ENCODE measurements at places on chromosomes 4 and X.

- no peak for DNase-seq
Measured at GRCh38 chrX:72307646-72308051, 1.9 kb upstream of the CITED1 start.

GRCh38 chr4:36043901-36044300 is 200.4 kb downstream of the ARAP2 start:
- no peak for DNase-seq

DNA sequence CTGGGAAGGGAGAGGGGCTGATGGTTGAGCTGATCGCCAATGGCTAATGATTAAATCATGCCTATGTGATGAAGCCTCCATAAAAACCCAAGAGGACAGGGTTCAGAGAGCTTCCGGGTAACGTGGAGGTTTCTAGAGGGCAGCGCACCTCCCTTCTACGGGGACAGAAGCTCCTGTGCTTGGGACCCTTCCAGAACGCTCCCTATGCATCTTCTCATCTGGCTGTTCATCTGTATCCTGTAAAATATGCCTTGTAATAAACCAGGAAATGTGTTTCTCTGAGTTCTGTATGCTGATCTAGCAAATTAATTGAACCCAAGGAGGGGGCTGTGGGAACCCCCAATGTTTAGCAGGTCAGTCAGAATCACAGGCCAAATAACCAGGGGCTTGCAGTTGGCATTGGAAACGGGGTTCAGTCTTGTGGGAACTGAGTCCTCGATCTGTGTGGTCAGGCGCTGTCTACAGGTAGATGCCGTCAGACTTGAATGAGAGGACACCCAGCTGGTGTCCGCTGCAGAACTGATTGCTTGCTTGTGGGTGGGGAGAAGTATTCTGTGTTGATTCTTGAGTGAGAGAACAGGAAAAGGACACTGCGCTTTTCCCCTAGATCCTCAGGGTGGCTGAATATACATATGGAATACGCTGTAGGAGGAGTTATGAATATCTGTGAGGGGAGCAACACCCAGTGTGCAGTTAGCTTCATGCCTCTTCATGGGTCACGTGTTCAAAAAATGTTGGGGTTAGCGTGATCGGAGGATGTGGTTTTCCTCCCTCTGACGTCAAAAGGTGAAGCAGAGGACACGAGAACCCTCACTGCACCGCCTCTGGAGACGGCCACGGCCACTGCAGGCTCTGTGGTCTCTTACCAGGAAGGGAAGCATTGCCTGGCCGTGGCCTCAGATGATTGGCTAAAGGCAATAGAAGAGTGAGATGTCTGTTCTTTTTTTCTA is 29.2 kb downstream of the HTT-AS start:
- no peak for DNase-seq

- DNase-seq, result no peak
Measured at GRCh38 chr4:76943129-76943620, 6.4 kb upstream of the SEPTIN11 start.

DNA sequence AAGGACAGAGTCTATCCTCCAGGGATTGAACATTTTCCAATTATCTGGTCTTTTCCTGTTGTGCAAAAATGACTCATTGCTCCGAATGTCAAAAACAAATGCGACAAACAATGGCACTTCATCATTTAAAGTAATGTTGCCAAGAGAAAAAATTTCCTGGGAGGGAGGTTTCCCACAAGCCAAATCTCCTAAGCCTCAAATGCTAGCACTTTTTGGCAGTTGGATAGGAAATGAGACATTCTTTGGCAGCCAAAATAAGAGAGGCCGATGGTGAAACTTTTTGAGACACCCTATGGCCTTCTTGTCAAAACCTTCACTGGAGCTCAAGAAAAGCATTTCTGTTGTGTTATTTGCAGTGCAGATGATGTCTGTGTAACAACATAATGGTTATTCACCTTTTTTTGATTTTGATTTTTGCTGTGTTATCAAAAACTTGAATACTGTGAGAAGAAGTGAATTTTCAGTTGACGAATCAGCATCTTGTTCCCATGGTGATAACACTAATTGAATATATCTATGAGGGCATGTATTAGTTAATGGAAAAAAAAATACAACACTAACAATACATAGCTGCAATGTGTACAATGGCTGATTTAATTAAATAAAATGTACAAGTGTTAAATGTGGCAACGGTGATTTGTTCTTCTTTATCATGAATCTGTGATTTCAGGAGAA is 333.8 kb downstream of the ANK2 start:
- DNase-seq, result no peak

GRCh38 chr4:86970447-86971354 is 35.9 kb downstream of the AFF1 start:
- no peak for DNase-seq

- no peak for DNase-seq
Measured at GRCh38 chrX:116198810-116199209, 28.3 kb downstream of the AGTR2 start.

DNA sequence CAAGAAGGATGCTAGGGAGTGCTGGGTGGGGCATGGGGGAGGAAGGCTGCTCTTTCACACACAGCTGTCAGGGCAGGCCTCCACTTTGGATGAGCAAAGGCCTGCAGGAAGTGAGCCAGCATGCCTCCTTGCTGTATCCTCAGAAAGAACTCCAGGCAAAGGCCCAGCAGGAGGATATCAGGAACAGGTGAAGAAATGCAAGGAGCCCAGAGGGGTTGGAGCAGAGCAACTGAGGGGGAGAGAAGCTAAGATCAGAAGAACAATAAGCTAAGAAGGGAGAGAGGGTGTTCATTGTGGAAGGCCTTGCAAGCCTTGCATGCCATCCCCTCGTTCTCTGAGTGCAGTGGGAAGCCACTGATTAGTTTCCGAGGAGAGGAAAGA is 115.1 kb downstream of the CAMK2D start:
- no peak for DNase-seq

DNA sequence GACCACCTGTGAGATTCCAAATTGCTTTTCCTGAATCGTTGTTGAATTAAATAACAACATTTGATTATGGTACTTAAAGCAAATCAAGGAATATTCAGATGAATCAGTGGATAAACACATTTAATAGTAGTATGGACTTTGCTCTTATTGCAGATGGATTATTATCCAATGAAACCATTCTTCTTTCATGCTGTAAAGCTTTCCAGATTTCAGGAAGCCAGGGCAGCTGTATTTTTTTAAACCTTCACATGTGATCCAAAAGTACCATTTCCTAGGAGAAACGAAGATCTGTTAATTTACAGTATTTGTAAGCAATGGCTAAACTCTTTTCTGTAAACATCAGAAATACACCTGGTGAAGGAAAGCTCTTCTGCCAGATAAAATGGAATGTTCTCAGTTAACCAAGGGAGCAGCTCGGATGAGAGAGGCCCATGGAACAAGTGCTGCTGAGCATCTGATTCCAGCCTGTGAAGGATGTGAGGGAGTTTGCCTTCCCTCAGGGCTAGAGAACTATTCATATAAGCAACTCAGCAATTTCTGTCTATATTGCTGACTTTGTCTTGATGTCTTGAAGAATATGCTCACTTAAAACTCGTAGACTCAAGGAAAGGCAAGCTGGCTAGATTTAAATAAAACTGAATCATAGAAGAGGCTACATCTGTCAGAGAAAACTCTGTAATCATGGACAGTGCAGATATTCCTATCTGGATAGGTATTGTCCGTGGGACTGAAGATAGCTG is 94.4 kb upstream of the LIMCH1 start:
- no peak for DNase-seq

DNA sequence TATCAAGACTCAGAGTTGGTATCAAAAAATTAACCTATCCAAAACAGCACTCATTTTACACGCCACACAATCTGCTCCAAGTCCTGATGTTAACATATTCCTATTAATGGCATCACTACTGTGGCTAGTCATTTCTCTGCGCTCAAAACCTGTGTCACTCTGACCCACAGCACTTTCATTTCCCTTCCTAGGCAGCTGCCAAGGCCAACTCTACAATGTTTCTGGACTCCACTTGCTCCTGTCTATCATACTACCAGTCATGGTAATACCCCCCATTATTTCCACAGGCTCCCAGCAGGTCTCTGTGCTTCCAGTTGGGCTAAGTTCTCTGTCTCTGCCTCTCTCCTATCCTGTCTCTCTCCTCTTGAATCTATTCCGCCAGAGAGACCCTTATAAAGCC is 323.6 kb downstream of the NR3C2 start:
- DNase-seq, result no peak

DNA sequence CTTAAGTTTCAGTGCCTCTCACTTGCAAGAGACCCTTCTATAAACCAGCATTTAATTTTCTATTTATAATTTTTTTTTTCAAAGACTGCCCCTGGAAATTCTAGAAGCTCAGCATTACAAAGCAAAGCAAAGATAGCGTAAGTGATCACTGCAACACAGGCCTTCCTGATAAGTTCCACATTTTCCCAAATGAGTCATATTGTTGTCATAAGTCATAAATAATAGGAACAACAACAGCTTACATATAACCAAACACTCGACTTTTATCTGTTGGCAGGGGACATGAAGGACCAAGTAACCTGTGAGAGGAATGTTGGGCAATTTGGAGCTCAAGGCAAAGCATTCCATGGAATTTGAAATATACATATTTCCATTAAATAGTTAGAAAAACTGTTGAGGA is 815.5 kb downstream of the DMD start:
- no peak for DNase-seq

- no peak for DNase-seq
Measured at GRCh38 chr4:145690610-145691009, 10.7 kb downstream of the C4orf51 start.

- no peak for DNase-seq
Measured at GRCh38 chrX:101803451-101803850, 128.4 kb downstream of the ZMAT1 start.

DNA sequence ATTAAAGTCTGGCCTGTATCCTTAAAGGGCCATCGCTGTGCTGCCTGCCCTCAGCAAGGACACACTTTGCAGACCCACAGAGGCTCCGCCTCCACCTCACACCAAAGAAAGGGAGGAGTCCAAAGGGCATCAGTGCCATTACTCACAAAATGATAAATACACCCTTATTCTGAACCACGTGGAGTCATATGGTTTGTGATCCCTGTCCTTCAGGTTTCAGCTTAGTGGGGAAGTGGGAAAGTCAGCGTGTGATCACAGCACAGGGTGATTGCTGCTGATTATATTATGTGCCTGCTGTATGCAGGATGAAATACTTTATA is 35.9 kb upstream of the MSANTD1 start:
- no peak for DNase-seq

DNA sequence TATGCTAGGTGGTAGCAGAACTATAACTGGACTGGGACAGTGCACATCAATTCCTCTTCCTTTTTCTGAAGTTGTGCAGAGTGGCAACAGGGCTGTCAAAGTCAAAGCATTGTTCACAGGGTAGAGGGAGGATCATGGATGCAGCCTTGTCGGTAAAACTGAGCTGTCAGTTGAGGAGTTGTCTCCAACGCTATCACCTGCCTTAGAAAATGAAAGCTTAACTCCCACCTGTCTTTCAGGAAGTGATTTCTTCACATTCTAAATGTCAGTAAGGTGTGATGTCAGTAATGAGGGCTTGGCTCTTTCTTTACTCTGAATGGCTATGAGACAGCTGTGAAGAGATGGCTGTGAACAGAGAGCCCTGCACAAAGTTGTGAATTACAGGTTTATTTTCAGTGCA is 66.4 kb upstream of the BANK1 start:
- no peak for DNase-seq

DNA sequence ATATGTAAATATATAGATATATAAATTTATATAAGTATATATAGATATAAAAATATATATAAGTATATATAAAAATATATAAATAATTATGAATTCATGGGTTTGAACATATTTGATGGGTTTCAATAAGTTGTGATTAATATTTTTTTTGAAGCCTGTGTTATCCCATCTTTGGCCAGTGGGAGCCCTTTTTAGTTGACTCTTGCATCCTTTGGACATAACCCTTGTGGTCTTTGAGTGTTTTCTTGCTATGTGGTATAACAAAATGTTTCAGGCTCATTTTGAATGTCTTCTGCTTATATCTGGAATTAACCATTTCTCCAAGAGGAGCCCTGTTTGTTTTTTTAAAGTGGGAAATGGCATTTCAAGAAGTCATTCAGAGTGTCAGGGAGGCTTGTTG is 15.2 kb downstream of the SNX25 start:
- no peak for DNase-seq

DNA sequence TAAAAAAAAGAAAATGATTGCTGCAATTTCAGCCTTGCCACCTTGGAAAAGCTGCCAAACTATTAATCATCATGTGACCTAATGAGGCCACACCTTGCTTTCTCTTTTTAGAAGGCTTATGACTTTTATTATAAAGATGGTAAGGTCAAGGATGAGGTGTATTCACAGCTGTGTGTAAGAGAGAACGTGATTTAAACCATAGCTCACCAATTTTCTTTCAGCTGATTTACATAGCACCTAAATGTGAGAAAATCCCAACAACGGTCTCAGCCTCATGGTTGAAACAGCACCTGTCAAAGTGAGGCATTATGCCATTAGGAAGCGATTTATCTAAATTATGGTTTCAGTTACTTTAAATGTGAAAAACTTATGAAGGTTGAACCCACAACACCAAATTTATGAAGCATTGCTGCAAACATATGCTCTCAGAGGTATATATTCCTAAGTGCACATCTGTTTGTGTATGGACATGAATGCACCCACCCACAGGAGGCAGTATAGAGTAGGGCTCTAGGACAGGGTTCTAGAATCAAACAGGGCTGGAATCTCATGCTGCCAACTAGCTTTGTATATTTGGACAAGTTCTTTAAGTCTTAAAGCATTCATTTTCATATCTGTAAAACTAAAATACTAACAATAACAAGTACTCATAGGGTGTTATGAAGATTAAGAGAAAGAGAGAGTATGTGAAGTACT is 40.7 kb downstream of the ANXA3 start:
- no peak for DNase-seq

GRCh38 chrX:145881175-145881995 is 63.8 kb downstream of the SLITRK2 start:
- no peak for DNase-seq

DNA sequence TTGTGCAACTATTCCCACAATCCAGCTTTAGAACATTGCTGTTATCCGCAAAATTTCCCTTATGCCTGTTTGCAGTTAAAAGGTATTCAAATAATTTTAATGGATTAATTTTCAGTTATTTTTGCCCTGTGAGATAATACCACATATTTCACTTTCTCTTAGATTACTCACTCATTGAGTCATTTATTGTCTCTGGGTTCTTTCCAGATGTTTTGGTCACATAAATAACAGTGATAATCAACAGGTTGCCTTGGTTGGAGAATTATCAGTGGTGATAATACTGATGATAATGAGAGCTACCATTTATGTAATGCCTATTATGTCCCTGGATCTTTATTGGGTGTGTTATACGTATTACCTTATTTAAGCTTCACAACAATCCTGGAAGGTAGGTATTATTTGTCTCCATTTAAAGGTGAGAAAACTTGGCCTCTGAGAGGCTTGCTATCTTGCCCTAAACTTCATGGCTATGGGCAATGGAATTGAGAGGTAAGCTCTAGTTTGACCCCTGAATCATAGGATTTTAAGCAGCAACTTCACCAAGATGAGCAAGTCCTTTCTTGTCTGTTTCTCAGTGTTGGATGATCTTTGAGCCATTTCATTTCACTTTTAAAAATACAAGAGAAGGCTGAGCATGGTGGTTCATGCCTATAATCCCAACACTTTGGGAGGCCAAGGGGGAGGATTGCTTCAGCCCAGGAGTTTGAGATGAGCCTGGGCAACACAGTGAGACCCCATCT is 87.4 kb downstream of the KIT start:
- no peak for DNase-seq

GRCh38 chrX:2521927-2522386 is 21.2 kb upstream of the DHRSX start:
- DNase-seq, result no peak

GRCh38 chr4:138005486-138005885 is 236.7 kb downstream of the SLC7A11 start:
- no peak for DNase-seq
